Neuronal stem cell (in vitro differentiated cells): ENCODE measurements at places on chromosomes 4 and X.

GRCh38 chr4:26081795-26082498 lies 167.9 kb downstream of the SMIM20 start:
- DNase-seq, result peak; percentile 43

GRCh38 chr4:4862665-4863482 lies 3.4 kb downstream of the MSX1 start:
- no peak for DNase-seq

DNA sequence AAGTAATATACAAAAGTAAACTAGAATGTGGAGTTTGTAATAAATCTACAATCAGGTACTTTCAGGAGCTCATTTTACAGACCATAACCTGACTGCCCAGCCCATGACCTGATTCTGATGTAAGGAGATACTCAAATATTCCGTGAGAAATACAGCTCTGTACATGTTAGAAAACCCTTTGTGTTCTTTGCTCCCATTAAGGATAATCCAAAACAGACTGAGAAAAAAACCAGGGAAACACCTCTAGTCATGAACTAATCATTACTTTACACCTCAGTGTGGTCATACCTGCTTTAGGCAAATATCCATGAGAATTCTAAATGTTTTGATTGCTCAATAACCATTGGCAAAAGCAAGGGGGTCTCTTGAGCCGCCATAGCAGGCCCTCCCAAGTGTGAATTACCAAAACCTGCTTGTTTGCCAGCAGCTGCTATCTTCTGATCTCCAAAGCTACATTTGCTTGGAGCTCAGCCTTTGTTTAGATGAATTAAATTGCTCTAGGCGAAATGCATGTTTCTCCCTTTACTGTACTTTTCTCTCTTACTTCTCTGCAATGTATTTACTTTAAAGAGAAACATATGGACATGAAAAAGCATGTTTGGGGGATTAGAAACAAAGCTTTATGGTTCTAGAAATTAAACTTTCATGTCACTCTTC lies 79.1 kb downstream of the ANKRD50 start:
- no peak for DNase-seq

GRCh38 chr4:89737888-89738287 lies 99.1 kb downstream of the SNCA start:
- DNase-seq, result no peak

DNA sequence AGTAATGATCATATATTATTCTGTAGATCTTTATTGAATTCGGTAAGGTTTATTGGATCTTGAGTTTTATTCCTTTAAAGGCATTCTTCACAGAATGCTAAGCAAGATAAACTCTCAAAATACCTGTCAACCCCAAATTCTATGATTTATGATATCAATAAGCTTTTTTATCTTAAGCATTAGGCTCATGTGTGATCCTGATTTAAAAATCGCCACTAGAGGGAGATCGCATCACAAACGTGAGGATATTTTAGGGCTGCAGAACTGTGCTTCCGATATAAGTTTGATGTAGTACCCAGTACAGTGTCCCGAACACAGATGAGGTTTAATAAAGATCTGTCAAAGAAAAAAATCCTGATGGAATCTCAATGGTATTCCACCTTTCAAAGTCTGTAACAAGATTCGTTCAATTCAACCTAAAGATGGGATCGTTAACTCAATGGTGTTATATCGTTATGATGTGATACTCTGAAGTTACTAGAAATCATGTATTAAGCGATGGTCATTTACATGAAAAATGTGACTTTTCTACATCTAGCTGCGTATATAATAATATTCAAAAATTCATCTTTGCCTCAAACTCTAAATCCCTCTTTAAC lies 169.0 kb downstream of the CORIN start:
- peak; percentile 17 for DNase-seq
